Upper lobe of right lung (tissue), 1 donor: ENCODE measurements at places on chromosomes 1 and 21. TPM values are rescaled to one million over a fixed set of nuclear protein-coding genes. Genes with fewer than 3 reads are reported as not detected.

The PDPN gene
- total RNA-seq, result 47.0 TPM

The GLIS1 gene
- total RNA-seq, result 0.14 TPM

The PPP1R8 gene
- total RNA-seq, result 33.0 TPM

The CELA2A gene
- not detected for total RNA-seq

The CD52 gene
- 348 TPM for total RNA-seq

The TMEM200B gene
- 8.7 TPM for total RNA-seq

The KIRREL1 gene
- total RNA-seq, result 40.8 TPM

The NPR1 gene
- 69.4 TPM for total RNA-seq

The TRIM17 gene
- 2.6 TPM for total RNA-seq

GRCh38 chr1:21550097-21550496 is 40.9 kb downstream of the ALPL start:
- no peak for DNase-seq
- no peaks in the 10 kb centered on the region for H3K27me3 ChIP-seq
- H3K4me1 ChIP-seq, result peaks cover 13% of the 10 kb centered on the region
- H3K36me3 ChIP-seq, result no peaks in the 10 kb centered on the region
- H3K27ac ChIP-seq, result no peak overlapping the region

- H3K4me1 ChIP-seq, result peaks cover 36% of the 10 kb centered on the region
- peak overlapping the region; percentile 48 for H3K27ac ChIP-seq
- no peaks in the 10 kb centered on the region for H3K27me3 ChIP-seq
- no peak overlapping the region for H3K4me3 ChIP-seq
- peaks cover under 1% of the 10 kb centered on the region for H3K36me3 ChIP-seq
- peak; percentile 58 for DNase-seq
Measured at GRCh38 chr1:15214527-15214926, 32.5 kb upstream of the FHAD1 start.

DNA sequence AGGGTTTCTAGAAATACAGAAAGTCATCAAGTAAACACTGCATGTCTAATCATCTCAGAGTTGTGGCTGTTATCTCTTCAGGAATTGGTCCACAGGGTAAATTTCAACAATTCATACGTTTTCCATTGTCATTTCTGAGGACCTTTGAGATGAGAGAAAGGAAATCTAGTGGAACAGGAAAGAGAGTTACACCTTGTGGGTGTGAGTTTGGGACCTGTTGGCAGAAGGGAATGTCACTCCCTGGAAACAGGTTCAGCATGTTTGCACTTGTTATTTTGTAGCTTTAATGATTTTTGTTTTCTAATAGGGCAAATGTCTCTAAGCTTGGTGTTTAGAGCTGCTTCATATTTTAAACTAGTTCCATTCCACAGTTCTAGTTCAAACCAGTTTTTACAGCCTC is 5.6 kb downstream of the TMEM167B start:
- no peak overlapping the region for H3K4me3 ChIP-seq
- DNase-seq, result no peak
- H3K27ac ChIP-seq, result no peak overlapping the region
- H3K27me3 ChIP-seq, result no peaks in the 10 kb centered on the region
- peaks cover 31% of the 10 kb centered on the region for H3K36me3 ChIP-seq

DNA sequence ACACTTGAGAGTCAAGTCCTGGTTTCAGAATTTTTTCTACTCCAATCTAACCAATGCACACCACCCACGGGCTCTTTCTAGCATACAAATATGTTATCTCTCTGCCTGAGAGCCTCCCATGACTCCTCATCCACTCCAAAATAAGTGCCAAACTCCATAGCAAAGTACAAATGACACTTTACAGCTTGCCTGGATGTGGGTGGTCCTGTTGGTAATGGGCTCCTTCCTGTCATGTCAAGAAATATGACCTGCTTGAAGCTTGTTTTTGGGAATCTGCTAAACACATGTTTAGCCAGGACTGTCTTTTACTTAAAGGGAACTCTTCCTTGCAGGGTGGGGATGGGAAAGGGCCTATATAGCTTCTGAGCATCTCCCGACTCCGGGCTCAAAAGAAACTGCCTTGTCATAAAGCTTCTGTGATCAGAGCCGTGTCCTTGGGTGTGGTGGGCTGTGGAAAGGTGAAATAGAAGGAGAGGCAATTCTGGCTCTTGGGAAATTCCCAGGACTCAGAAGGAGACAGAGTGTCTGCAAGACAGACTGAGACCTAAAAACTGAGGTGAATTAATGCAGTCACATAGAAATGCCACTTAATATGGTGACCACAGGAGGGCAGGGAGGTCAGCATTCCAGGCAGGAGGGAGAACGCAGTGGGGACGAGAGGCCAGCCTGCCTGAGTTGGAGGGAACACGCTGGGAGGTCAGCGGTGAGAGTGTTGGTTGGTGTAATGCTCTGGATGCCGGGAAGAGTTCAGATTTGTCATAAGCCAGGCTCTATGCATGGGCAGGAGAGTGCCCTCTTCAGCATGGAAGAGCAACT is 6.1 kb upstream of the IGFN1 start:
- no peaks in the 10 kb centered on the region for H3K27me3 ChIP-seq
- no peak overlapping the region for H3K4me3 ChIP-seq
- no peaks in the 10 kb centered on the region for H3K36me3 ChIP-seq
- no peak for DNase-seq
- peaks cover 5% of the 10 kb centered on the region for H3K4me1 ChIP-seq

DNA sequence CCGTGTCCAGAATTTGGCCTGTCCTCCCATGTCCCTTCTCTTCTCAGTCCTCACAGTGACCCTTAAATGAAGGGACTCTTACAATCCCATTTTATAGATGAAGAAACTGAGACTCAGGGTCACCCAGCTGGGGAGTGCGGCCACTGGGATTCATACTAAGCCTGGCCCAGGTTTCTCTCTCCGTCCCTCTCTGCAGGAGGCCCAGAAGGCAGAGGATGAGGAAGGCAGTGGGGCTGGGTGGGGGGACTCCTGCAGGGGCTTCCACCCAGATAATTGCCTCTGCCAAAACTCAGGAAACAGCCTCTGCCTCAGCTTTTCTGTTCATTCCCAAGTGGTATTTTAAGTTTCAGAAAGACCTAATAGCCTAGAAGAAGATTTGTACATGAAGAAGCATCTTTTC is 299.8 kb downstream of the MATN1 start:
- H3K27me3 ChIP-seq, result peaks cover 16% of the 10 kb centered on the region
- H3K4me3 ChIP-seq, result no peak overlapping the region
- no peak overlapping the region for H3K27ac ChIP-seq

DNA sequence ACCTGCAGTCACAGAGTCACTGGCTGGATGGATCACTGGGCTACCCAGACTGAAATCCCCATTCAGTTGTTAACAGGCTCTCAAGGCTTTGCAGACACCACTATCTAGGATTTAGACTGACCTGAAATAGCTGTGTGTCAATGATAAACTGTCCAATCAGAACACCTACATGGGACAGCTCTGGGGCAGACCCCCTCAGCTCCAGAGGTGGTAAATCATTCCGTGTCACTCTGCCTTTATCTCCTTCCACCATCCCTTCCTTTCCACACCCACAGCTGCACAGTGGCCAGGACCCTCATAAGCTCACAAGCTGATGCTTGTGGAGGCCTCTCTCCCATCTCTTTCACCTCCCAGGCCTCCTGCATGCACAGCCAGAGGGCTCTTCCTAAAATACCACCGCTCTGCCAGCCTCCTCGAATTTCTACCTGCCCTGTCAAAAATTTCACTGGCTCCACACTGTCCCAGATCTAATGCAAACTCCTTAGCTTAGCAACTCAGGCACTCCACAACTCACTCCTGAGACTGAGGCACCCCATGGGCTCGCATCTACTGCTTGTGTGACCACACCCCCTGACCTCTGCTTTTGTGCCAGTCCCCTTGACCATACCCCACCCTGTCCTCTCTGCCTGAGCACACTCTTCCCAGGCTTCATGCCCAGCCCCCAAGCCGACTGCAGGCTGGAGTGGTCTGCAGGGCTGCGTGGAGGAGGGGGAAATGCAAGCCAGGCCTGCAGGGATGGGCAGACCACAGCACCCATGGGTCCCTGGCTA is 5.8 kb downstream of the CAPZB start:
- H3K36me3 ChIP-seq, result no peaks in the 10 kb centered on the region
- no peak overlapping the region for H3K27ac ChIP-seq
- no peak for DNase-seq
- H3K4me3 ChIP-seq, result no peak overlapping the region

DNA sequence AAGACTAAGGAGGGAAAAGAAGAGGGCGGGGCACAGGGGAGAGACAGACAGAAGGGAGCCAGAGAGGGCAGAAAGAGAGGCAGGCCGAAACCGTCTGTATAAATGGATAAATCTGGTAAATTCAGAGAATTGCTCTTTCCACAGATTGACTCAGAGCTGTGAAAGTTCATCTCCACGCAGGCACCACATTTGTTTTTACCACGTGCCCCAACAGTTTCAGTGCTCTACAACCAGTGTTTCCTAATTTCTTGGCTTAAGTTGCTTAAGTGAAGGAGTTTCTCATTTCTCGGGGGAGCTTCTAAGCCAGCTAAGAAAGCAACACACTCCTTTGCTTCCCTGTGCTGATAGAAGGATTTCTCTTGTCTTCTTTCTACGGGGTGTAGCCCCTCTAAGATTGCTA is 87.1 kb downstream of the ENAH start:
- no peak overlapping the region for H3K4me3 ChIP-seq
- H3K27ac ChIP-seq, result no peak overlapping the region
- no peaks in the 10 kb centered on the region for H3K27me3 ChIP-seq
- no peaks in the 10 kb centered on the region for H3K36me3 ChIP-seq
- H3K4me1 ChIP-seq, result no peaks in the 10 kb centered on the region
- DNase-seq, result no peak

- peaks cover 4% of the 10 kb centered on the region for H3K4me1 ChIP-seq
- no peak for DNase-seq
- no peaks in the 10 kb centered on the region for H3K27me3 ChIP-seq
- H3K36me3 ChIP-seq, result no peaks in the 10 kb centered on the region
- H3K4me3 ChIP-seq, result no peak overlapping the region
Measured at GRCh38 chr1:55600242-55600641, 385.1 kb upstream of the USP24 start.

DNA sequence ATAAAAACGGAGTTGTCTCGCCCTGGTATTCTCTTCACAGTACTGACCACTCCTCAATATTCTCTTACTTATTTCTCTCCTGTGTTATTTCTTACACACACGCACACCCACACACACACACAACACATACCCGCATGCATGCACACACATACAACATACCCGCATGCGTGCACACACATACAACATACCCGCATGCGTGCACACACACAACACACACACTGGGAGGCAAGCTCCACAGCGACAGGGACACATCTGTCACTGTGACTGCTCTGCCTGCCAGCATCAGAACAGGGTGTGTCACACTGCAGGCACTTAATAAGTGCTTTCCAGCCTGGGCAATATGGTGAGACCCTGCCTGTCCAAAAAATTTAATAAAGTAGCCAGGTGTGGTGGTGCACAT is 20.8 kb upstream of the DDOST start:
- no peaks in the 10 kb centered on the region for H3K36me3 ChIP-seq
- H3K27ac ChIP-seq, result no peak overlapping the region
- no peaks in the 10 kb centered on the region for H3K27me3 ChIP-seq
- H3K4me3 ChIP-seq, result no peak overlapping the region
- DNase-seq, result no peak

- no peaks in the 10 kb centered on the region for H3K4me1 ChIP-seq
- H3K36me3 ChIP-seq, result peaks cover 43% of the 10 kb centered on the region
- H3K27ac ChIP-seq, result no peak overlapping the region
- H3K4me3 ChIP-seq, result no peak overlapping the region
- H3K27me3 ChIP-seq, result no peaks in the 10 kb centered on the region
Measured at GRCh38 chr1:51410568-51411460, 80.5 kb upstream of the TTC39A start.

- no peaks in the 10 kb centered on the region for H3K27me3 ChIP-seq
- H3K36me3 ChIP-seq, result peaks cover 3% of the 10 kb centered on the region
- no peak for DNase-seq
- peak overlapping the region; percentile 92 for H3K4me3 ChIP-seq
- H3K27ac ChIP-seq, result peak overlapping the region; percentile 100
Measured at GRCh38 chr1:185156288-185156853, 382 bp downstream of the TRMT1L start.

DNA sequence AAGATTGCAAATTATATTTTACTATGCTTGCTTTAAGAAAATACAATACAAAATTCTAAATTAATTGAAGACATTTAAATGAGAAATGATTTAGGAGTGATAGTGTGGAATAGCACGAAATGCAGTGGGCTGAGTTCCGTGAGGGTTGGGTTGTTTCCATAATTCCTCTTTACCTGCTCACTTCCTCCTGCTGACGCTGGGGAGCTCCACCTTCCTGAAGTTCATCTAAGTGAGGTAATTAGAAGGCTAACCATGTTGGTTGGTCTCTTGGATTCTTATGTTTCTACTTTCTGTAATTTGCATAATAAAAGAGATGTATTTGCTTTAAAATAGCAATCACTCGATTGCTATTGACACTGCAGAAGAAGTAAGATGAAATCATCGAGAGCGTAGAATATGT is 4.7 kb downstream of the OR14I1 start:
- no peak overlapping the region for H3K27ac ChIP-seq
- DNase-seq, result no peak
- no peaks in the 10 kb centered on the region for H3K4me1 ChIP-seq
- no peaks in the 10 kb centered on the region for H3K27me3 ChIP-seq

DNA sequence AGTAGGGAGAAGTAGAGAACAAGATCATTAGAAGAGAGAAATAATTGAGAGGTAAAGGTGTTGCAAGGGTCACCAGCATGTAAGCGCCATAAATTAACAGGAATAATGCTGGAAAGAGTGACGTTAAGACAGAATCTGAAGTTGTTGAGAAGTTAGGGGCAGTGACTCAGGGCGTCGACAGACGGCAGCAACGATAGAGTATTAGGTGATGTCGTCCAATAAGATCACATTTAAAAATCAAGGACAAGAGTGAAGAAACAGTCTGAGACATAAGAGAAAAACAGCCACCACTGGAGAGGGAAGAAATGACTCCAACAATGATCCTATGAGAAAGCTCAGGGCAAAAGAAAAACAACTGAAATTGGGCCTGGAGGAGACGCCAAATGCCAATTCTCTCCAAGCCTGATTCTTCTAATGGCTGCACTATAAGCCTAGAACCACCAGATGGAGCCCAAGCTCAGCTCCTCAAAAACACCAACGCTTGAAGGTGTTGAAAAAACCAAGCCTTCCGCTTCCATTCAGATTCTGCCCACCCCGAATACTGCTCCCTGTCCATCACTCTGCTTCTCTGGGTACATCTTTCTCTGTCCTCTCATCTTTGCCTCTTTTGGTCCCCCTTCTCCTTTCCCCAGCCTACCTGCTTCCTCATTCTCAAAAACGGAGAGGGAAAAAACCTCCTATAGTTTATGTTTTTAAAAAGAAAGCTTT is 70.0 kb downstream of the LUZP1 start:
- no peak for DNase-seq
- H3K36me3 ChIP-seq, result peaks cover 3% of the 10 kb centered on the region
- no peak overlapping the region for H3K27ac ChIP-seq
- H3K4me3 ChIP-seq, result no peak overlapping the region
- peaks cover 47% of the 10 kb centered on the region for H3K4me1 ChIP-seq
- H3K27me3 ChIP-seq, result no peaks in the 10 kb centered on the region

GRCh38 chr1:30253807-30254440 is 469.5 kb downstream of the MATN1 start:
- no peaks in the 10 kb centered on the region for H3K36me3 ChIP-seq
- peaks cover 14% of the 10 kb centered on the region for H3K27me3 ChIP-seq
- H3K4me3 ChIP-seq, result no peak overlapping the region
- no peak overlapping the region for H3K27ac ChIP-seq
- no peak for DNase-seq
